ENCODE measurements at places on chromosomes 6 and 20.

GRCh38 chr20:61371501-61372136 lies 119.6 kb downstream of the CDH4 start:
- no peak for DNase-seq

DNA sequence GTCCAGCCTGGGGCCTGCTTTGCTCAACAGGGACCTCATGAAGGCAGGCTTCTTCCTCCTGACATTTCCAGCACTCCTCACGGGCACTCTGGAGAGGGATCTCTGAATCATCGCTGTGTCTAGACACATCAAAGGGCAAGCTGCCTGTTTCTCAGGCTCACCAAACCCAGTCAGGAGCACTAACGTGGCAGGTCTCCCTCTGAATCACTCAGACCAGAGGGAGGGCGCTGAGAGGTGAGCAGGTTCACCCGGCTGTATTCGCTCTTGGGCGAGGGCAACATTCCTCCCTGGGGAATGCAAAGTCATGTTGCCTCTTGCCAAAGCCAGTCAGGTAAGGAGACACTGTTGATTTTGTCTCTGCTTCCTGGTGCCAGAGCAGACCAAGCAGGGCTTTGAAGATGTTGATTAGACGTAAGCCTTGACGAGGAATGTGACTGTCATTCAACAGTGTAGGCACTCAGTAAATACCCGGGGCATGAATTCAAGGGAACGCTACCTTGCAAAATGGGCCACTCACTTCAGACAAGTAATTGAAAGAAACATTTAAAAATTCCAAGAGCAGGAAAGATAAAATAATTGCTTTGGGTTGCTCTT lies 50.1 kb downstream of the CYP24A1 start:
- no peak for DNase-seq

DNA sequence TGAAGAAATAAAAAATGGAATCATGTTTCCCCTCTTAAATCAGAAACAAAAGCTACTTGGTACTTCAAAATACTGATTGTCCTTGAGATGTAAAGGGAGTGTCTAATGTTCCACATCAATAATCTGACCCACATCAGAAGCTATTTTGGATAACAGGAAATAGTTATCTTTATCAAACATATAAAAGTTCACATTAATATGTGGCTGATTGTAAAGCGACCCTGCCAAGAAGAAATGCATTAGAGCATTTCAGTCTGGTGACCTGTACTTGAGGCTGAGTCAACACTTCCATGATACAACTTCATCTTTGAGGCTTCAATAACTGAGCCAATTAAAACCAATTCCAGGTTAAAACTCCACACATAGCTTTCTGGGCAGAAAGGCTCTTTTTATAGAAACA lies 31.8 kb downstream of the SYNE1 start:
- no peak for DNase-seq

- no peak for DNase-seq
Measured at GRCh38 chr6:5034736-5035135, 30.9 kb upstream of the RPP40 start.

DNA sequence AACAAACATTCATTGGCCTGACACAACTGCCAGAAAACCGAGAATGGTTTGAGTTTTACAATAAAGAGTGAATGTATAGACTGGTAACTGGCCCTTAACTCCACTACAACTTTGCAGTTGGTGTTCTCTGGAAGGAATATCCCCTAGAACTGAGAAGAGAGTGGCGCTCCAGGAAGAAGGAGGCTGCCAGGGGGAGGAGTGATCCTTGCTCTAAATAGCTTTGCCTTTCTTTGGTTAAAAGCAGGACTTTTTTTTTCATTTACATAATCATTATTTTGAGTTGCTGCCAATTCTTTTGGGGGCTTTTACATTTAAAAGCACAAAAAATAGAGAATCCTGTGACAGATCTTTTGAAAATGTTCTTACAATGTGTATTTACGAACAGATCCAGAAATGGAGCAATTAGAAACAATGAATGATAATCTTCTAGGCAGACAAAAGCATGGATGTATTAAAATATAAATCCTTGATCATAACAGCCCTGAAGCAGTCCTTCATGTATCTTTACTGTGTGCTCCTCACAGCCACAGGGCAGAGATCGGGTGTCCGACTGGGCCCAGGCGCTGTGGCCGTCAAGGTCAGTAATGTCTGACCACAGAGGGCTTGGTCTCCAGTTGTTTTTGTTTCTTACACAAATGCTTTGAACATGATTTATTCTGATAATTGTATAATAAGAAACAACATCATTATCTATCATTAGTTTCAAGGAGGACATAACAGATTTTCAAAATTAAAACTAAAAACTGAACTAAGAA lies 612.2 kb downstream of the HDGFL1 start:
- DNase-seq, result no peak

- DNase-seq, result no peak
Measured at GRCh38 chr20:34514897-34515483, 1.2 kb upstream of the DYNLRB1 start.

DNA sequence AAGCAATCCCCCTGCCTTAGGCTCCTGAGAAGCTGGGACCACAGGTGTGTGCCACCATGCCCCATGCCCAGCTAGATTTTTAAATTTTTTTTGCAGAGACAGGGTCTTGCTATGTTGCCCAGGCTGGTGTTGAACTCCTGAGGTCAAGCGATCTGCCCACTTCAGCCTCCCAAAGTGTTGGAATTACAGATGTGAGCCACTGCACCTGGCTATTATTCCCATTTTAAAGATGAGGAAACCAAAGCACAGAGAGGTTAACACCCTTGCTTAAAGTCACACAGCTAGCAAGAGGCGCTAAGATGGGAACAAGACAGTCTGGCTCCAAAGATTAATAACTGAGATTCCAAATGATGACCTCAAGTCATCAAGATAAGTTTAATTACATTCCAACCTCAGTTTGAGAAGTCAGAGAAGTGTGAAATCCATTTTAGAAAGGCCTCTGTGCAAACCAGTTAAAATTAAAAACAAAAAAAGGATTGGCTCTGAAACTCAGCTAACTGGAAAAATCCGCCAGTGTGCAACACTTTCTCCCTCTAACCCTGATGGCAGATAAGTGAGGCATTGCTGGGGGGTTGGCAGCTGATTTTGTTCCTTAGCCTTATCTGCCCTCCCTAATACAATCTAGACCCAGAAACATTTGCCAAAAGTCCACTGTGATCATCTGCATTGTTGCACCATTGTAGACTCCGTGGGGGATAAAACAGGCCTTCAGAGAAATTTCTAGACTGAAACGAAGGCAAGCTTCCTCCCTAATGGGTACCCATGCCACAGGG lies 55.5 kb downstream of the CPNE5 start:
- DNase-seq, result no peak

DNA sequence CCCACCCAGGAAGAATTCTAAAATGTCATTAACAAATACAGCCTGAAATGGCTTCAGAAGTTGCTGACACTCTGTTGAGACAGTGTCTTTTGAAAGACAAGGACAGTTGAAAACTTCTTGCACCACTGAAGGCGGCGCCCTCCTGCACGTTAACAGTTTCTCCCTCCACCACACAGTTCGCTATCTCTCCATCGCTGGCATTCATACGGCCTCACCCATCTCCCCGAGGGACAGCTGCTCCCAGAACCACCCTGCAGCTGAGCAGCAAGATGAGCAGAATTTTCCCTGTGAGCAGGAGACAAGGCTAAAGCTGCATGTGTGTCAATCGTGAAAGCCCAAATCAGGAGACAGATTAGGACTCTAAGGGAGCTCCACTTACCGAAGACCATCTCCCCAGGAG lies 113.3 kb downstream of the LY86 start:
- DNase-seq, result no peak

GRCh38 chr6:18039481-18039880 lies 52.0 kb upstream of the KIF13A start:
- DNase-seq, result no peak

DNA sequence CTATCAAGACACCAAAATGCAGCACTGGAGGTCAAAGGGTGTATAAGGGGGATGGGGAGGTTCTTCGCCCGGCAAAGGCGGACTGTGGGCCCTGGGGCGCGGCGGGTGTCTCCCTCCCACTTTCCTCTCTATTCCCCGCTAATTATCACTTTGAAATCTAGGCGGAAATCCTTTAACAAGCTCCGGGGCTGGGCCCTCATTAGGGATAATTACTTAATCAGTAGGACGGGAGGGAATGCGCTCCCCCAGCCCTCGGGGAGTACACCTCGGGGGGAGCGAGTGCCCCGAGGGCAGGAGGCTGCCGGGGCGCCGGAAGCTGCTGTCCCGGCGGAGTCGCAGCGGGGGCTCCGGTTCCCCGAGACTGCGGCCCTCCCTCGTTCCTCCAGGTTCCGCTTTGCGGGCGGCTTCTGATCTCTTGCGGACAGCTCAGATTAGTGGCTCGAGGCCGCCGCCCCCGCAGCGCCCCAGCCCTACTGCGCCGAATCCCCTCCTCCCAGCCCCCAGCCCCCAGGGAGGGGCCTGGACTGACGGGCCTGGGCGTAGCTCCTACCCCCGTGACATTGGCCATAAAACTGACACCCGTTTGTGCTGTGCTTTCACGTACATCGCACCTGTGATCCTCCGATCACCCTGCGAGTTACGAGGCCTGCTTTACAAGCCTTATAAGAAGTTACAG lies 14.7 kb downstream of the MUCL3 start:
- peak; percentile 89 for DNase-seq

DNA sequence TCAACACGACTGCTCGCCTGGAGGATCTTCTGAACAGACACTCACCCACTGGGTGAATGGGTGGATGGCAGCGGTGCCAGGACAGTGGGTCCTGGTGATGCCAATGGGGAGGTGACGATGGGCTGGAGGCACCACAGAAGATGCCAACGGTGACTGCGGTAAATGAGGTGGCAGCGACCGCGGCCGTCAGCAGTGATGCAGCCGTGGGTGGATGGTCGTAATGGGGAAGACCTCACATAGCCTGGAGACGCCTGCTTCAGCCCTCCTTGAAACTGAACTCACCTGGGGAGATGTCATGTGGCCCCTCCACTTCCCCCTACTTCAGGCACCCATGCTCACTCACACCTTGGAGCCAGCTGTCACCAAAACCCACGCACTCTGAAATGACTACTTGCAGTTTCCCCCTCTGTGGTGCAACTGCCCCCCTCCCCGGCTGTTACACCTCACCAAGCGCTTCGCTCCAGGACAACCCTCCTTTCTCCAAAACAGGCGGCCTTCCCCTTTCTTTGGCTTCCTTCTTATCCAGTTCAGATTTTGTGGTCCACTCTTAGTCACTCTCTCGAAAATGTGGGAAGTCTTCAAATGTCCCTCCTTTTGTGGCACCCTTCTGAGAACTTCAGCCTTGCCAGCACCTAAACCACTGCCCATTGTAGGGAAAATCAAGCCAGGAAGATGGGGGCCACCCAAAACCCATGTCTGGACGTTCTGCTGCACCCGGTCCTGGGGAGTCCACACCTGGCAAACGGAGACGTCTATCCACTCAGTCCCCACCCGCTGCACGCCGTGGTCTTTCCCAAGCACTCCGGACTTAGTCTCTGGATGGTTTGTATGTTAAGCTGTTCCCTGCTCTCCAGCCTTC lies 10.4 kb upstream of the ABHD16B start:
- peak; percentile 70 for DNase-seq

GRCh38 chr6:125270380-125270779 lies 31.4 kb downstream of the HDDC2 start:
- DNase-seq, result no peak

GRCh38 chr20:51067792-51068191 lies 44.9 kb upstream of the KCNG1 start:
- no peak for DNase-seq

- DNase-seq, result no peak
Measured at GRCh38 chr6:111110036-111110435, 22.7 kb downstream of the SLC16A10 start.

DNA sequence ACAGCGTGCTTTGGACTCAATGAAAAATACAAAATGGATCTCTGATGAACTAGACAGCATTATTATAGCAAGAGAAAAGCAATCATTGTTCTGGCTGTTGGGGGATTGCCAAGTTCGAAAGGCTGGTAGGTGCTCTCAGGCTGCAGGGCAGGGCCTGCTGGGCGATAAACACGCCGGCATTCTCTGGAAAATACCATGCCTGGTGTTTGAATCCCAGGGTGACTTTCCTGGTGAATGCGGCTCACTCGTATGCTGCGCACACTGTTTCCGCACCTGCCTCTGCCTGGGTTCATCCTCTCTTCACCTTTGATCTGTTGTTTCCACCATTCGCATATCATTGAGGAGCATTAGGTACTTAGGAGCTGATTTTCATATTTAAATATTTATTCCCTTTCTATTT lies 37.4 kb downstream of the GCNT2 start:
- DNase-seq, result no peak

DNA sequence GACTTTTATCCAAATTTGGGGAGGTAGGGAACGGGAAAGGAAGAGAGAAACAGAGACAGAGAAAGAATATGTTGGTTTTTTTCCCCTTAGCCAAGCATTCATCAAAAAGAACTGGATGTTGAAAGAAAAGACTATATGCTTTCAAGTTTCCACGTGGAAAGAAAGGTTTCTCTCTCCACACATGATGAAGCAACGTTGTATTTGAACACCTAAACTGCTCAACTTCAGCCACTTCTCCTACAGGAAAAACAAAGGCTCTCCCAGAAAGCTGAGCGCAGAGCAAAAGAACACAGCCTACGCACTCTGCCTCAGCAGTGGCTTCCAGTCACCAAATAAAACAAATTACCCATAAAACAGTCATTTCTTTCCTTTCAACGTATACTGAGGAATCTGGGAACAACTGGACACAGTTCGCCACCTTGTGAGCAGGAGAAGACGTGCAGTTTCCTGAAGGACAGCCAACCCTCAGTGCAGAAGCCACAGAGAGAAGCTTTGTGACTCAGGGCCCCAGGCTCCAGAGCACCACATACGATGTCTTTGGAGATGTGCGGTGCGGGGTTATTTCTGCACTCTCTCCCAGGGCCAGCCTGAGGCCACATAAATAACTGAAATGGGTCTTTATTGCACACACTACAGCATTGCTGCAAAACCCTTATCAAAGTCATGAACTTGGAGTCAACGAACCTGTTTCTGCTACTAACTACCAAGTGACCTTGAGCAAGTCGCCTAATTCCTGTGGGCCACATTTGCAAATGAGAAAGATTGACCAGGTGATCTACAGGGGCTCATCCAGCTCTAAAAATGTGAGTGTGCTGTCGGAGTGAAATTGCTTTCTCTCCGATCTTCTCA lies 10.1 kb downstream of the IL17F start:
- peak; percentile 66 for DNase-seq

- DNase-seq, result no peak
Measured at GRCh38 chr6:47663462-47664216, 34.7 kb upstream of the ADGRF4 start.

GRCh38 chr6:39102071-39102820 lies 12.7 kb downstream of the SAYSD1 start:
- no peak for DNase-seq

GRCh38 chr6:159608961-159609651 lies 83.9 kb downstream of the SOD2 start:
- peak; percentile 18 for DNase-seq

- DNase-seq, result no peak
Measured at GRCh38 chr6:25403150-25403549, 124.0 kb downstream of the CARMIL1 start.

GRCh38 chr6:161023316-161023715 lies 31.7 kb downstream of the MAP3K4 start:
- no peak for DNase-seq
